ENCODE measurements at places on chromosomes 16 and 17. TPM values are rescaled to one million over a fixed set of nuclear protein-coding genes. Genes with fewer than 3 reads are reported as not detected.

NATD1 gene
- 2.2 TPM for total RNA-seq

SLC16A11 gene
- total RNA-seq = not detected

TMEM204 gene
- total RNA-seq = 0.35 TPM

TBC1D3H gene
- not detected for total RNA-seq

PDE6G gene
- not detected for total RNA-seq

KRTAP9-8 gene
- not detected for total RNA-seq

SPIRE2 gene
- 1.2 TPM for total RNA-seq

CEP112 gene
- 3.6 TPM for total RNA-seq

CTRB1 gene
- not detected for total RNA-seq
